Kasumi-1 (cell line): ENCODE measurements at places on chromosomes 13 and 19.

DNA sequence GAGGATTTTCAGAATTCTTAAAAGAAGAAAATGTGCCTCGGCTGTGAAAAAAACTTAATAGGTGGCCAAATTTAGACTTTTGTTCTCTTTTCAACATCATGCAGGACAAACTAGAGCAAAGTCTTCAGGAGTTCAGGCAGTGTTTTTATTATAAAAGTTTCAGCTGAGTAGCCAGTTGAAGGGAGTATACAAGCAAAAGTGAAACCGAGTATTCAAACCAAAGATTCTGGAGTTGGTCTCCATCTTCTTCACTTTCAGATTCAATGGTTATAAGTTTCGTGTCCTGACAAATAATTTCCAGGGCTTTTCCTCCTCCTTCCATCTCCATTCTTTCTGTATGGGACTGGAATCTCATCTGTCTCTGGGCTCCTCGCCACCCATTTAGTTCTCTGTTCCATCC is 379.7 kb downstream of the GPC5 start:
- no peak for DNase-seq

DNA sequence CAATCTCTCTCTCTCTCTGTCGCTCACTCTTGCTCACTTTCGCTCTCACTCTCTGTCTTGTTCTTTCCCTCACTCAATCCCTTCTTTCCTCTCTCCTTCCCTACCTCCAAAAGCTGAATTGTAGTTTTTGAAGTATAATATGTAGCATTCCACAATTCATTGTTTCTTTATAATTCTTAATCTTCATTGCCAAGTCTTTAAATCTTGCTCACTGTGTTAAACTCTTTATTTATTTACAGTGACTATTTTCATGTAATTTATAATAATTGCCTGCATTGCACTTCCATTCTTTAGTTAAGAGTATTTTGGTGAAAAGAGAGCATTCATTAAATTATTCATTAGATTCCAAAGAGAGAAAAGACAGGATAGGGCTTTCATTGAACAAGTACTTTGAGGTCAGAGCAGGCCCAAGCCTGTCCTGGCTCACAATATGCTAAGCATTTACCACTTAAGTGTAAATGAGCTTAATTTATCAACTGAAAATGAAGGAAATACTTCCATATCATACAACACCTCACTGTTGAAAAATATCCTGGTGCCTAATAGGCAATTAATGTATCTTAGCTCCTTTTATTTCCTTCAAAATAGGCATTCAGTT is 257.4 kb upstream of the SLITRK1 start:
- no peak for DNase-seq

DNA sequence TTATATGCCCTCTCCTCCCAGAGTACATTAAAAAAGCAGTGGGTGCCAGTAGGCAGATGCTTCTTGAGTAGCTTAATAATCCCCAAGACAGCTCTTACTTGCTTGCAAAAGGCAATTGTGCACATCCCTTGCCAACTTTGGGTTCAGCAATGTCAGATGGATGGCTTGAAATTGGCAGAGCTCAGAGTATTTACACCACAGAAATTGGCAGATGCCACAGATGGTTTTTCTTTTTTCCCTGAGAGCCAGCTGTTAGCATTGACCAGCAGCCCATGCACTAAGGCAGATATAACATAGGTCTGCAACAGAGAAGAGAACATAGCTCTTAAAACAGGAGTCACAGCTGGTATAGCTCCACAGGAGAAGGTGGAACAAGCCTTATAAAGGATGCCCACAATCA is 18.4 kb upstream of the RNASEH2B start:
- no peak for DNase-seq

- DNase-seq = peak; percentile 73
Observed at GRCh38 chr19:49916839-49917733, 11.9 kb upstream of the ATF5 start.

- DNase-seq = no peak
Observed at GRCh38 chr13:83845106-83845505, 37.2 kb downstream of the SLITRK1 start.

- no peak for DNase-seq
Observed at GRCh38 chr13:113840541-113841352, 23.1 kb downstream of the GAS6 start.

- no peak for DNase-seq
Observed at GRCh38 chr19:28401739-28402424, 811.1 kb downstream of the UQCRFS1 start.

- no peak for DNase-seq
Observed at GRCh38 chr19:27734496-27735220, 1478.3 kb downstream of the UQCRFS1 start.

DNA sequence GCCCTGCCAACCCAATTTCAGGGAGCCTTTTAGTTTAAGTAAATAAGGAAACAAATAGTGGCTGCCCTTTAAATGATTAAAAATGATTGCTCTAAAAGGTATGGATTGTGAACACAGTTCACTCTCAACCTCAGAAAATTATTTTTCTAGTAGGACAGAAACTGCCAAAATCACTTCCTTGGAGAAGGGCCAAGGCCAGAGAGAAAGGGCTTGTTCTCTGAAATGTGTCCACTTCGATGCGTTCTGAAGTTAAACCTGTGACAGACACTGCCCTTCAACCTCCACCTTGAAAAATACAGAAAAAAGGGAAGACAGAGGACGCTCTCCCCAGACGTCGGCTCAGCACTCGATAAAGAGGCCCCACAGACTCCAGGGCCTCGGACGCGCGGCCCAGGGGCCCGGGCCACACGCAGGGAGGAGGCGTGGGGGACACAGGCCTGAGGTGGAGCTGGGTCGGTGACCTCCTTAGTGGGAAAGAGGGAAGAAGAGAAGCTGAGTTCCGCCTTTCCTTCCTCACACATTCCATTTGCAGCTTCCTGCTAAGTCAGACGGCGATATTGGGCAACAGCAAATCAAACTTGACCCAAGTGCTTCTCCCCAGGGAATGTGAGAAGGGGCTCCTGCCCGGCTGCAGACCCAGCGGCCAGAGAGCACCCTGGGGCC is 63.6 kb downstream of the RASA3 start:
- DNase-seq = no peak
